ENCODE measurements at places on chromosomes 16 and 17. TPM values are rescaled to one million over a fixed set of nuclear protein-coding genes. Genes with fewer than 3 reads are reported as not detected.

The ABCC12 gene
- not detected for total RNA-seq

The TMED6 gene
- total RNA-seq, result not detected

The C16orf74 gene
- total RNA-seq, result 1.8 TPM

The ERI2 gene
- total RNA-seq, result 12.7 TPM

The TBKBP1 gene
- total RNA-seq, result 16.9 TPM

The TLCD2 gene
- total RNA-seq, result 2.8 TPM

The RBL2 gene
- total RNA-seq, result 34.0 TPM

The SLC35G6 gene
- total RNA-seq, result not detected

The CCL4L2 gene
- total RNA-seq, result not detected

The FOXL1 gene
- total RNA-seq, result 0.79 TPM

The CRYM gene
- 201 TPM for total RNA-seq

The NPB gene
- 0.83 TPM for total RNA-seq

The MT4 gene
- not detected for total RNA-seq

The SMIM5 gene
- 5.1 TPM for total RNA-seq

The BEAN1 gene
- 2.1 TPM for total RNA-seq

The GJD3 gene
- total RNA-seq, result 3.3 TPM

The KIF19 gene
- 0.07 TPM for total RNA-seq

GRCh38 chr16:21277045-21277926 is 804 bp downstream of the CRYM start:
- no peak for DNase-seq

- DNase-seq, result peak; percentile 69
These were observed 21.8 kb upstream of the ASGR2 start for GRCh38 chr17:7136266-7136877.

- DNase-seq, result no peak
These were observed 83.6 kb downstream of the ABR start for GRCh38 chr17:1096215-1096614.

GRCh38 chr16:1153480-1154160 is 714 bp downstream of the CACNA1H start:
- no peak for DNase-seq

- DNase-seq, result peak; percentile 67
These were observed 59.5 kb upstream of the GSE1 start for GRCh38 chr16:85553436-85554113.

DNA sequence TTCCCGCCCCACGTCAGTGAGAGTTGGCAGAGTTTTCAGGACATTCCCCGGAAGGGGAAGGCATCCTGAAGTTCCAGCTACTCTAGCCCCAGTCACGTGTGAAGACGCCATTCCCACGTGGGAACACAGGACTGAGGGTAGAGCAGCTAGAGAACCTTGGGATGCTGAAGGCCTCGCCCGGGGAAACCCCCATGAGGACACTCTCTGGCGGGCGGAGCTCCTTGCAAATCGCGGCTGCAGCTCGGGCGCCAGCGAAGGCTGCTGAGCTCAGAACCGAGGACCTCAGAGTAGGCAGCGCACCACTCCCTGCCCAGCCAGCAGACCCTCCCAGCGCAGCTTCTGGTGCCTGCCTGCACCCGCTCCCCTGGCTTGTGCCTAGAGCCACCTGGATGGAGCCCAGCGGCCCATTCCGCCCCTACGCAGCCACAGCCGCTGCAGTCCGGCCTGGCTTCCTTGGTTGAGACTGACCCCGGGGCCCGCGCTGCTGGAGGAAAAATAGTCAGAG is 51.9 kb downstream of the SHCBP1 start:
- no peak for DNase-seq

DNA sequence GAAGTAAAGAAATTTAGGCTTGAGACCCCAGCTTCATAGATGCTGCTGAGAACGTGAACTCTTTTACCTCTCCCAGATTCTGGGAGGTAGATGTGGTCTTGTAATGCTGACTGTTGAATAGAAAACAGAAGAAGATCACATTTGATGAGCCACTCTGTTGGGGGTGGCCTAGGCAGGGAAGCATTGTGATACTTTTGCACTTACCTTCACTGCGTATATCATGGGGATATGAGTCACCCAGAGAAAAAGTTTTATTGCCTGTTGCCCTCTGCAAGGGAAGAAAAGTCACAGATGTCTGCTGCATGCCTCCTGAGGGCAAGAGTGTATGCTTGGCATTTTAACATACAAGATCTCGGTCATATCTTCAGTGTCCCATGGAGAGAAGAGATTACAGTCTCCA is 365.4 kb downstream of the SNX29 start:
- no peak for DNase-seq

DNA sequence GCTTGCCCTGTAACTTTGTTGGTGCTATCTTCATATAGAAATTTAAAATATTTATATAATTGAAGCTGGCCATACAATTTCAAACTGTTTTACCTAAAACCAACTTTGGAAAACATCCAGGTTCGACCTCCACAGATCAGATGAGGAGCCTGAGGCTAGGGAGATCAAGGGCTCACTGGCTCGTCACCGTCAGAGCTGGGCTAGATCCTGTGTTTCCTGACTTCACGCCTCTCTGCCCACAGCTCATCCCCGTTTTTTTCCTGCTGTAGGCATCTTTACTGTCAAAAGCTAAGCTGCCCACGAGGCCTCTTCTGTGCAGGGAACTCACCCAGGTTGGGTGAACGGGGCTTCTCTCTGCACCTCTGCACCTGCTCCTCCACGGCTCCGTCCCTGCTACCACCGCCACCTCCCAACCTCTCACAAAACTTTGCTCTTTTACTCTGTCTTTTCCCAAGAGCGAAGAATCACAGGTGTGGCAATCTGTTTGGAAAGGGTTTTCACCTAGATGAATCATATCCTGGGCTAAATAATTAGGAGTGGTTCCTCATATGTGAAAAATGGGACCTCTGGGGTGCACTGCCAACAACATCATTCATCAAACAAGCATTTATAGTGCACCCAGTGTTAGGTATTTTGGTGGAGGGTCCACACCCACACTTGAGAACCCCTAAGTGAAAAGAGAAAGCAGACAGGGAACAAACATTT is 24.8 kb upstream of the KDM6B start:
- no peak for DNase-seq

DNA sequence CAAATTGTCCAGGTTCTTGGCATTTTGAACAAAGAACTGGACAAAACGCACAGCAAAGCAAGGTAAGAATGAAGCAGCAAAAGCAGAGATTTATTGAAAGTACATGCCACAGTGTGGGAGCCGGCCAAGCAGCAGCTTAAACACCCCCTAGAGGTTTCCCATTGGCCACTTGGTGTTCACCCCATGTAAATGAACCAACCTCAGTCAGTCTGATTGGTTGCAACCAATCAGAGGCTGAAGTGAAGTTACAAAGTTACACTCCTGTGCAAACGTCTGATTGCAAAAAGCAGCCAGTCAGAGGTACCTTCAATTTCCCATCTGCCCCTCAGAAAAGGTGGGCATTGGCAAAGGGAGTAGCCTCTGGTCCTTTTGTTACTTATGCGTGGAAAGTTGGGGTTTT is 8.8 kb upstream of the ZNF263 start:
- no peak for DNase-seq

- no peak for DNase-seq
These were observed 1.8 kb downstream of the NOXO1 start for GRCh38 chr16:1979271-1980029.

- DNase-seq, result no peak
These were observed 37.7 kb downstream of the ASPA start for GRCh38 chr17:3513305-3514035.

GRCh38 chr17:20774472-20775135 is 195.1 kb downstream of the CDRT15L2 start:
- no peak for DNase-seq

DNA sequence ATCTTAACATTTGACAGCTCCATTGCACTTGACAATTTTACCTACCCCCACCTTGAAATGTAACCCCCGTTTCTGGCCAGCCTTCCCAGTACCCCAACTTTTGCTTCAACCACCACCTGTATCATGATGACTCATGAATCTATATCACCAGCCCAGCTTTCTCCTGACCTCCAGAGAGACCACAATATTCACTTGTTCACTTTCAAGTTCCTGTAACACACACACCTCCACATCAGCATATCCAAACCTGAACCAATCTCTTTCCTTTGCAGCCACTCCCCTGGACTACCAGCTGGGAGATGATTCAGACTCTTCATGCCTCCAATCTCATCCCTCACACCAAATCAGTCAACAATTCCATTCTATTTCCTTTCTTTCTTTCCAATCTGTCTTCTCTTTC is 8.0 kb downstream of the SMG6 start:
- DNase-seq, result no peak

DNA sequence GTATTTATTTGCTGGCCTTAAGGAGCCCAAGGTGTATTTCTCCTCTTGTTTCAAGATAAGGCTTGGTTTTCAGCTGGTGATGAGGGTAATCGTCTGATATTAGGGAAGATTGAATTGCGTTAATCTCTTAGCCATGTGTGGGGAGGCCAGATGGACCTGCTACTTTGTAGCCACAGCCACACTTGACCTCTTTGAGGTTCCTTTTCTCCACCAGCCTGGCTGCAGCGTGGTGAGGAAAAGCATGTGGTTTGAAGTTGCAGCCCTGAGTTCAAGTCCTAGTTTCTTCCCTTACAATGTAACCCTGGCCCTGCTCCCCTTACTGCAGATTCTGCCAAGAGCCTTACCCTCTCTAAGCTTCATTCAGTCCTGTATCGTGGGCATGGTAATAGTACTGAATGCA is 3.1 kb downstream of the MINK1 start:
- DNase-seq, result no peak

DNA sequence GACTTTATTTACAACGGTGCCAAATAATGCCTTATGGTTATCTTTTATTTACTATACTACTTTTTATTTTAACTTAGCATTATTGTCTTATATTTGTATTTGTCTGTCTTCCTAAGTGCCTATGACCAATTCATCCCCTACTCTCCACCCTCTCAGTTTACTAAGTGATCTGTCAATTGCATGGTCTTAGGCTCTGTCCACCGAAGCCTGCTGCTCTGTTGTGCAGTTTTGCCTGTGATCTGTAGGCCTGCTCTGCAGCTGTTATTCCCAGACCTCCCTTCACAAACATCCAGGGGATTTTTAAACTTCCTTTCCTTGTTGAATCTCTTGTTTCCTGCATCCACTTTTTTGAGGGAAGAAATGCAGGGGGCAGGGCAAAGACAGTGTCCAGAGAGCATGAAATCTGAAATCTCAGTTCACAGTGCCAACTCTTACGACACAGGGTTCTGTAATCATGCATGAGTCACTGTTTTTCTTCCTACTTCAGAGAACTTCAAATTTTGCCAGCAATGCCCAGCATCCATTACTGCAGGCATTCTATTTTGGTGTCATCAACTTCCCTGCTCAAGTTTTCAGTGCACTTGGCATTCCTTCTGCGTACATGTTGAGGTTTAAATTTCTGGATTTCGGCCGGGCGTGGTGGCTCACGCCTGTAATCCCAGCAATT is 11.4 kb downstream of the SLFN5 start:
- DNase-seq, result no peak

- DNase-seq, result peak; percentile 81
These were observed 122.6 kb downstream of the SOCS1 start for GRCh38 chr16:11133344-11133943.

DNA sequence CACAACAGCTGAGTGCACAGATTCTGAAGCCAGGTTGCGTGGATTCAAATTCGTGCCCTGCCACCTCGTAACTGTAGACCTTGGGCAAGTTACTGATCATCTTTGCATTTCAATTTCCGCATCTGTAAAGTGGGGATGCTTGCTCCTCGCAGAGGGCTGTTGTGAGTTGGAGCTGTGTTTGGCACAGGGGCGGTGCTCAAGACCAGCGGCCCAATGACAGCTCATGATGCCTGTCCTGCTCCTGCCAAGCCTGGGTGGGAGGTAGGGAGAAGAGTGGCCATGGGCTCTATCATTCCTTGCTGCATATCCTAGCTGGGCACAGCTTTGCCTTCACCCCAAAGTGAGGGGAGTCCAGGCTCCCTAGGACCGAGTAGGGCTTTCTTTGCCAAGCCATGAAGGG is 12.6 kb downstream of the NXPH3 start:
- DNase-seq, result no peak

- DNase-seq, result no peak
These were observed 541 bp downstream of the RHBDF2 start for GRCh38 chr17:76500747-76501017.

GRCh38 chr16:18018376-18018775 is 318.2 kb downstream of the NPIPA8 start:
- DNase-seq, result no peak

- no peak for DNase-seq
These were observed 62.5 kb upstream of the NFAT5 start for GRCh38 chr16:69503244-69503643.

DNA sequence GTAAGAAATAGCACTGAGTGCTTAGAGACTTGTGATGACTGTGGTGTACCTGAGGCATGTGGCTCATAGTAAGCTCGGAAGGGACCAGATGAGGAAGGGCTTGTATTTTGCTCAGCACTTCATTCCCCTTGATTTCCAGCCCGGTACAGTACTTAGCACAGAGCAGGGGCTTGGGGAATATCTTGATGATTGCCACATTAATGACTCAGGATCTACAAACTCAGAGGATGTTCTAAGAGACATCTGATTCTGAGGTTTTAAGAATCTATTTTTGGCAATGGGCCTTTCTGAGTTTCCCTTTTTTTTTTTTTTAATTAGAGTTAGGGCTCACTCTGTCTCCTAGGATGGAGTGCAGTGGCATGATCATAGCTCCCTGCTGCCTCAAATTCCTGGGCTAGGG is 9.1 kb downstream of the ASPHD1 start:
- no peak for DNase-seq

DNA sequence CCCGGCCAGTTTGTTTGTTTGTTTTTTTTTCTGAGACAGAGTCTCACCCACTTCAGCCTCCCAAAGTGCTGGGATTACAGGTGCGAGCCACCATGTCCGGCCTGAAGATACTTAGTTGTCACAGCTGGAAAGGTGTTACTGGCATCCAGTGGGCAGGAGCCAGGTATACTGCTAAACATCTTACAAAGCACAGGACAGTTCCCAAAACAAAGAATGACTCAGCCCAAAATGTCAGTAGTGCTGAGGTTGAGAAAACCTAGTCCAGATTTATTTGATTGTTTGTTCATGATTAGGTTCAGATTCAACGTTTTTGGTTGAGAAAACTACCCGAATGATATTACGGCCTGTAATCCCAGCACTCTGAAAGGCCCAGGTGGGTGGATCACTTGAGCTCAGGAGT is 18.6 kb upstream of the RABEP1 start:
- DNase-seq, result no peak

DNA sequence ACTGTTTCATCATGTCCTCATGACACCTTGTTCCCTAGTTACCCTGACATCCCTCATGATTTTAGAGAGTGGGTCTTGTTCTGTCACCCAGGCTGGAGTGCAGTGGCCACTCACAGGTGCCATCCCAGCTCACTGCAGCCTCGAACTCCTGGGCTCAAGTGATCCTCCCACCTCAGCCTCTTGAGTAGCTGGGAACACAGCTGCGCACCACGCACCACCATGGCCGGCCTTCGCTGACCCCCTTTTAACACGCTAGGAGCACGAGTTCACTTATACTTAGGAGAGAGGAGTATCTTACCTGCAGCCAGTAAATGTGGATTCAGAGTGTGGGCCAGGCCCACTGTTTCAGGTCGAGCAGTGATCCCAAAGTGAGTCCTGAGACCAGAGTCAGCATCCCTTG is 21.4 kb downstream of the NT5M start:
- DNase-seq, result no peak

GRCh38 chr17:50430821-50431618 is 5.0 kb downstream of the ACSF2 start:
- no peak for DNase-seq

GRCh38 chr16:78761427-78761826 is 662.0 kb downstream of the WWOX start:
- no peak for DNase-seq

- DNase-seq, result peak; percentile 85
These were observed 4.4 kb downstream of the CD19 start for GRCh38 chr16:28935924-28936783.

GRCh38 chr16:10579575-10579964 is 828 bp downstream of the EMP2 start:
- DNase-seq, result no peak

Data from heart right ventricle (tissue), 16 donors.